ENCODE measurements at places on chromosomes 1 and 21.

GRCh38 chr1:145695821-145696629 lies 11.1 kb downstream of the PDZK1 start:
- no peak for DNase-seq

DNA sequence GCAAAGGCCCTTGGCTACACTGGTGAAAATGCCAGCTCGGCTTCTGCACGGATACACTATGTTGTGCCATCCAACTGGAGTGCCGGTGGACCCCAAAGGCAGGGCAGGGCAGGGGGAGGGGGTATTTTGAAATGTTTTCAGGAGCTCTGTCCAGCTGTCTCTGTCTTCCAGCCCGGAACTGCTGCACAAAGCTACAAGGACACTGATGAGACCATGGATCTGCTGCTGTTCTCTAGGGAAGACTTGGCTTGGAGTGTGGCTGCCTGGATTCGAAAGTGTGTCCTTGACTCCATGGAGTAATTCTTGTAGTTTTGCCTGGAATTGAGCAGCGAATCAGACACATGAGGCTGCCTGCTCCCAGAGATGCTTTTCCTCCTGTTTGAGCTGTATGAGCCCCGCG lies 42.4 kb downstream of the TTC39A start:
- no peak for DNase-seq

- DNase-seq, result no peak
These were observed 64.0 kb downstream of the NENF start for GRCh38 chr1:212496682-212497081.

- DNase-seq, result no peak
These were observed 1.6 kb upstream of the SH3D21 start for GRCh38 chr1:36304521-36304920.

GRCh38 chr1:188903241-188903640 lies 1574.4 kb downstream of the BRINP3 start:
- peak; percentile 26 for DNase-seq

GRCh38 chr1:95583661-95584210 lies 349.7 kb downstream of the RWDD3 start:
- DNase-seq, result peak; percentile 71

DNA sequence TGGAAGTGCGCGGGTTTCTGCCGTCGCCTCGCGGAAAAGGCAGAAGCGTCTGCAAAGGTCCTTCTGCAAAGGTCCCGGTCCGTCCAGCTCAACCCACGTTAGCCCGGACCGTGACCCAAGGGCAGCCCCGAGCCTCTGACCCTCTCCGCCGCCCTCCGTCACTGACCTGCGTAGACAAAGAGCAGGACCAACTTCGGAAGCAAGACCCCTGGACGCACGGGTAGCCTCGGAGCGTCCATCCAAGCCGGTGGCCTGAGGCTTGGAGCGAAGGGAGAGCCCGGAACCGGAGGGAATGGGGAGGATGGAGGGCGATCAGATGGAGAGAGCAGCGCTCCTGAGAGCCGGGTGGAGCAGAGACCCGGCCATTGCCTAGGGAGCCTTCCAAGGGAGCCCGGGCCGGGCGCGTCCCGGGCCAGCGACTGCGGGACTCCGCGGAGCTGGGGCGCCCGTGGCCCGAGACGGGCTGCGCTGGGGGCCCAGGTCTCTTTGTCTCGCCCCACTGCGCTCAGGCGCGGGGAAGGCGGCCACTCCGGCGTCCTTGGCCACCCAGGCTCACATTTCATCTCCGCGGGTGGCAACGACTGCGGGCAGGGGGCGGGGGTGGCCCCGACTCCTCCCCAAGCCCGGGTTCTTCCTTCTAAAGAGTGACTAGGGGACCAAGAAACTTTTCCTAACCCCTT lies at the start of gene CYYR1:
CYYR1 (minus strand) TSS at position 585 of the 680 bp plus-strand sequence; CDS start at position 239, 346 bp downstream.
- DNase-seq, result no peak

GRCh38 chr1:167601442-167602383 lies 28.3 kb upstream of the RCSD1 start:
- DNase-seq, result no peak

DNA sequence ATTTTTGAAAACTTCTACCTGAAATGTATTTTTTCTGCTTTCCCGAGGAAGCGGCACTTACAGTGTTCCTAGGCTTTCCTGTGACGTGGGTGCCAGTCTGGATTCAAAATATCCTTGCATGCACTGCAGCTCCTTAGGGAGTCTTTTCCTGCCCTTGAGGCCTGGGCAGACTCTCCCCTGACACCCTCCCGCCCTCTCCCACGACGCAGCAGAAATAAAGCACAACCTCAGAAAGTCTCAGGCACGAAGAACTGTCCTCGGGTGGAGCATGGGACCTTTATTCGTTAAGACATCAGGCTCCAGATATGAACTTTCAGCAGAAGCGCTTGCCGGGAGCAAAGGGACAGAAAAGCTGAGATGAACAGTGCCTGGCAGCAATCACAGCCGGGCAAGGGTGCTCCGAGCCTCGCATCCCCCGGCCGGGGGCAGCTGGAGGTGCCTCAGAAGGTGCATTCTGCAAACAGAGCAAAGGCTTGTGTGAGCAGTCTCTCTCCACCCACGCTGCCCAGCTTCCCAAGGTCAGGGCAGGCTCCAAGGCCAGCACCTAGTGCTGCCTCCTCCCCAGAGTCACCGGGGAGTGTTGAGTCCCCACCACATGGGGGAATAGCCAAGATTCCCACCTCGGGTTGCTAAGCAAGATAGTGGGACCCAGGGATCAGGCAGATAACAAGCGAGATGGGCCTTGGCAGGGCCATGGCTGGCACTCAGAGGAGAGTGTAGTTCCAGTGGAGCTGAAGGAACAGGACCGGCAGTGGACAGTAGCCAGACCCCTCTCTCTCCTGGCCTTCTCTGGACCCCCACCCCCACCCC lies 3.2 kb downstream of the TFF3 start:
- no peak for DNase-seq

GRCh38 chr21:31117128-31117916 lies 79.0 kb upstream of the KRTAP19-8 start:
- no peak for DNase-seq

GRCh38 chr1:167669209-167670124 lies 39.4 kb downstream of the RCSD1 start:
- DNase-seq, result no peak

DNA sequence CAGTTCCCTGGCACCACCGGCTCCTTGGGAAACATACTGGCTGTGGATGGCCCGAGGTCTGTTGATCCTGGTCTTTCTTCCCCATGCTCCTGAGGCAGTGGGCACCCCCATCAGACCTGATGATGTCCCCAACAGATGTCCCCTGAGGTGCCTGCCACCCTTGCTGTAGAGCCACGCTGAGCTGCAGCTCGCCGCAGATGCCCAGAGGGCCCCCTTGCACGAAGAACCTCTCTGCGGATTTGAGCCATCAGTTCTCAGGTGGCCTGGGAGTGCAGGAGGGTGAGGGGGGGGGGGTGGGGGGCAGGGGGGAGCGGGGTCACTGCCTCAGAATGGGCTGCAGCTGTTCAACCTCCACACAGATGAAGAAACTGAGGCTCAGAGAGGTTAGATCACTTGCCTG lies 60.9 kb downstream of the GLIS1 start:
- no peak for DNase-seq

DNA sequence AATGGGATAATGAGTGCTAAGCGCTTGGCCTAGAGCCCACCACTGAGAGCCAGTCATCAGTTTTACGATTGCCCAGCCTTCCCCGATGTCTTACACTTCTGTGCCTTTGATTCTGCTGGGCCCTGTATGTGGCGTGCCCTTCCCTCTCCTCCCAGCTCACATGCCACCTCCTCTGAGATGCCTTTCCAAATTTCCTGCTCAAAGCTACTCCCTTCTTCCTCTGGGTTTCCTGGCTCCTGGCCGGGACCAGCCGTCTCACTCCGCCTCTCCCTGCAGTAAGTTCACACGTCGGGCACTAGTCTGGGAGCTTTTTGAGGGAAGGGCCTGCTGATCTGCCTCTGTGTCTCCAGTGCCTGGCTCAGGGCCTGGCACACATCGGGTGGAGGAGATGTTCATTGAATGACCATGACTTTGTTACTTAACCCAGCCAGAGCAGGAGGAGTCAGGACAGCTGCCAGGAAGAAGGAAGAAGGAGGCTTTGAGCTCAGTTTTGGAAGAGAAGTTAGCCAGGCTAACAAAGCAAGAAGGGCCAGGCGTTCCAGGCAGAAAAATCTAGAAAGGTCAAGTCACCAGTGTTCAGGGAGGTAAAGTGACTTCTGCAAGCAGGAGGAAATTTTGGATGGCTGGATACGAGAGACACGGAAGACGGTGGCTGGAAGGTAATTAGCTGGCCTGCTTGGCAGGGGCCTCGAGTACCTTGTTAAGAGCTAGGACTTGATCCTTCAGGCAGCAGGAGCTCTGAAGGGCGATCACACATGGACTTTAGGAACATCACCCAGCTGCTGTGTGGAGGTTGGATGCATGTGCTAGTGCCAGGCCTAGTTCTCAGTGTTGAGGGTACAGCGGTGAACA lies 63.6 kb downstream of the EPHB2 start:
- no peak for DNase-seq

DNA sequence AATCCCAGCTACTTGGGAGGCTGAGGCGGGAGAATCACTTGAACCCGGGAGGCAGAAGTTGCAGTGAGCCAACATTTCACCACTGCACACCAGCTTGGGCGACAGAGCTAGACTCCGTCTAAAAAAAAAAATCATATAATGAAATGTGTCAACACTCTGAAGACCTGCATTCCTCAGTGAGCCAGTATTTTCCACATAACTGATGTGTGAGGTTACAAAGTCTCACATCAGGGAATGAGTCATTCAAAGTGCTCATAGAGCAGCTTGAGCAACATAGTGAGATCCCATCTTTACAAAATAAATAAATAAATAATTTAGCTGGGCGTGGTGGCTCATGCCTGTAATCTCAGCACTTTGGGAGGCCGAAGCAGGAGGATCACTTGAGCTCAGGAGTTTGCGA lies 65.5 kb downstream of the CASZ1 start:
- no peak for DNase-seq

DNA sequence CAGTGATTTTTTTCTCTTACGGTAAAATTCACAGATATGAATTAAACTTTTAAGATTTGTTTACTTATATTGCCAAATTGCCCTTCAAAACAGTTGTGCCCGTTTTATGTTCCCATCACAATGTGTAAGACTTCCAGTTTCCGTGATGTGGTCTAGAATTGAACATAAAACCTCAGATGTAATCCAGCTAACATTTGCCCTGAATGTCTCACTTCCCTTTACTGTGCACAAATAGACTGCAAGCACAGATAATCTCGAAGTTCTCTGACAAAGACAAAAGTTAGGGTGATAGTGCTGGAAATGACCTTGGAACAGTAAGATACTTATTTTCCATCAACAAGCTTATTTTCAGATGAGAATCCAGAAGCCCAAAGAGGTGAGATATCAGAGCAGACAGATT lies 177.5 kb downstream of the ZZZ3 start:
- no peak for DNase-seq

DNA sequence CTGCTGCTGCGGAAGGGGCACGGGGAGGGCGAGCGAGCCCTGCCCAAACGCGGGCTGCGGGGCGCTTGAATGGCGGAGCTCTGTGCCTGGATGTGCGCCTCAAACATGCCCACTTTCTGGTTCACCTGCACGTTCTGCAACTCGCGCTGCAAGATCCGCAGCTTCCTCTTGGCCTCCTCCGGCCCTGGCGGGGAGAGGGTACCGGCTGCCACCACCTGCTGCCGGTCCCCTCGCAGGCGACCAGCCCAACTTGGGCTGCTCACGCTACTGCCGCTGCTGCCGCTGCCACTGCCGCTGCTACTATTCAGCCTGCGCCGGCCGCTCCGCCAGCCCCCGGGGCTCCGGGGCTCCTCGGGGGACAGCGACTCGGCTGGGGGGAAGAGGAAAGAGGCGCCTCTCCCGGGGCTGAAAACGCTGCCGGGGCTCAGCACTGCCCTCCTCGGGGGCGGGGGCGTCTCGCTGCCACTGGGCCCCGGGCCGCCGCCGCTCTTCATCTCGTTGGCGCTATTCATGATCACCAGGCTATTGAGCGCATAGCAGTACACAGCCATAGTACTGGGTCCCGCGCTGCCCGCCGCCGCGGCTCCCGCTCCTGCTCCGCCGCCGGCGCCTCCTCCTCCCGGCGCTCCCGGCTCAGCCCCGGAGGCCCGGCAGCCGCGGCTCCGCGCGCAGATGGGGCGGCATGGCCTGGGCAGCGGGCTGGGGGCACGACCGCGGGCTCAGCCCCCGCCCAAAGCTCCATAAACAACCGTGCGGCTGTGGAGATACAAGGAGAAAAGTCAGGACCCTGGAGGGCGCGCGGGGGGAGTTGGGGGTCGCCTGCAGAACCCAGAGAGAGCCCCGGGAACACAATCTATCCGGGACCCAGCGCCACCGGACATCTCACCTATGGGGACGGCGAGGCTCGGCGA lies 1.9 kb downstream of the ITPKB start:
- DNase-seq, result no peak

GRCh38 chr1:44645476-44646244 lies 28.6 kb downstream of the TMEM53 start:
- no peak for DNase-seq

GRCh38 chr1:3102641-3103040 lies 33.6 kb downstream of the PRDM16 start:
- no peak for DNase-seq

DNA sequence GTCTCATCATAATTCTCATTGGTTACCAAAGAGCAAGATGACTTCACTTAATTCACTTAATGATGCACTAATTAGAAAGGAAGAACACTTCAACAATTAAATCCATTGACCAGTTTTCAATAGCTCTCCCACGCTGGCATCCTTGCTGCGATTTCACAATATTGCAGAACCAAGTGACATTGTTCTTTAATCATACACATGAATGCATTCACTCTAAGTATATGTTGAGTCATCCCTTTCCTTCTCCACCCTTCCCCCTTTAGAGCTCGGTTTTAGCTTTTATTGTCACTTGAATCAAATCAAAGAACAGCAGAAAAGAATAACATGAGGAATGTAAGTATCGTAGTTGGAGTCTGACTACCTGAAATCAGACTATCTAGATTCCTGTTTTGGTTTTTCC lies 233.6 kb upstream of the FMN2 start:
- no peak for DNase-seq

DNA sequence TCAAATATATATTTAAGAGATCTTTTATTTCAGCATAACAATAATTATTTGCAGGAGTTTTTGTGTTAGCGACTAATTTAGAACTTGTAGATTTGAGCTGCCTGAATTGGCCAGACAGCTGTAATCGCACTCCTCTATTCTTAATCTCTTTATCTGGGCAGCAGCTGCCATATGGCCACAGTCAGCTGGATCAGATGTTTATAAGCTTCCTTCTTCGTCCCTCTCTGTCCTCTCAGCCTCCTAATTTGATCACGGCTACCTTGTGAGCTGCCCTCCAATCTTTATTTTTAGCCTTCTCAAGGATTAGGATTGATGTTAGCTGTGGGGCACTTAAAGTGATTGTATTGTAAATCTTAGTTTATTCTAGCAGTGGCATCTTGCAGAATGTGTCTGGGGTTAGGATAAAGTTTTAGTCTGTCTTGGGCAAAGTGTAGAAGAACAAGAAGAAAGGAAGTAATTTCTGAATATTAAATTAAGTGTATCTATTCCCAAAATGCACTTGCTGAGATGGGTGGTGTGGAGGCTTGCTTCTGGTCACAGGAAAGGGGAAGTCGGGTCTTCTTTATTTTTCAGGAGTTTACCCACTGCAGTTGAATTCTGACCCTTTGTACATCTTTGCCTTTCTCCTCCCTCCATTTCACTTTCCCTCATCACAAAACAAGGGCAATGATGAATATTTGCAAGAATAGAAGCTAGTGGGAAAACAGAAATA lies 1.1 kb downstream of the ZBTB18 start:
- peak; percentile 97 for DNase-seq

GRCh38 chr1:223016890-223017289 lies 126.2 kb downstream of the TLR5 start:
- DNase-seq, result no peak

- DNase-seq, result no peak
These were observed 24.0 kb downstream of the C1QB start for GRCh38 chr1:22676916-22677583.

GRCh38 chr1:228303596-228303995 lies 95.8 kb downstream of the OBSCN start:
- DNase-seq, result no peak
